Heart right ventricle (tissue), 16 donors: ENCODE measurements at places on chromosomes 2 and 18. TPM values are rescaled to one million over a fixed set of nuclear protein-coding genes. Genes with fewer than 3 reads are reported as not detected.

DNA sequence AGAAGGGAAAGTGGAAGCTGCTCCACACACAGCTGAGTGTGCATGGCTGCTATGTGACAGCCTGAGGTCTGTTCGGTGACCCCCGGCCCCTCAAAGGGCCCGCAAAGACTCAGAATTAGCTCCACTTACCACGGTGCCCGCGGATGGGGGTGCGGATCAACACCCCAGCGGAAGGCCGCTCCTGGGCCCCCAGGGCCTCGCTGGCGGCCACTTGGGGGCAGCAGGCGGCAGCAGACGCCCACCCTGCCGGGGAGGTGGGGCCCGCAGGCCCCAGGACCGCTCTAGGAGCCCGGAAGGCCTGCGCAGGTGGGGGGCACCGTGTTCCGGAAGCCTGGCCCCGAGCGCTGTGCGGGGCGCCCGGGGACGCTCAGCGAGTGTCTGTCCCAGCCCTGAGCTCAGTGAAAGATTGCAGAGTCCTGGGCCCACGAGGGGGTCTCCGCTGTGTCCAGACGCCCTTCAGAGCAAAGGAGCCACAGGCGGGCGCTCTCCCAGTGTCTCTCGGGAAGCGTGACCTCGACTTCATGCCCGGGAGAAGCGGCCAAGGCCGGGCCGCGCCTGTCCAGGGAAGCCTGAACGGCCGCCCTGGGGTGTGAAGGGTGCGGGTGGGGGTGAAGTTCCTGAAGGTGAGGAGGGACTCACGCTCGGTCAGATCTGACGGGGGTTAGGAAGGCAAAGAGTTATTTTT lies 118.7 kb downstream of the VAPA start:
- peak overlapping the region; percentile 60 for H3K27ac ChIP-seq
- peaks cover 21% of the 10 kb centered on the region for H3K4me1 ChIP-seq
- H3K36me3 ChIP-seq = no peaks in the 10 kb centered on the region
- peak; percentile 45 for DNase-seq
- H3K4me3 ChIP-seq = peak overlapping the region; percentile 45

DNA sequence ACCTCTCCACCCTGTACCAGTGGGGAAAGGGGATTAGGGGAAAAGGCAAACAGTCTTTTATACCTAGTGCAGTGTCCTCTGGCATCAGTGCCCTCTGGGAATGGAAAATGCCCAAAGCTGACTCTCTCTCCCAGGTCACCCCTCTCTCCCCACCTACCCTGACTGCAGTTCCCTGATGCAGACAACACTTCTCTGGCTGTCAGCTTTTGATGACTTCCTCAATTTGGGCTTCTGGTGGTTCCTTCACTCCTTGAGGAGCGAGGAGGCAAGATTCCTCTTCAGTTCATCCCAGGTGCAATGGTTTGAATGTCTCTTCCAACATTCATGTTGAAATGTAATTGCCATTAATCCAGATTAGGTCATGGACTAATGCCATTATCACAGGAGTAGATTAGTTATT lies 19.7 kb upstream of the PPM1B start:
- no peaks in the 10 kb centered on the region for H3K27me3 ChIP-seq
- no peak for DNase-seq
- no peaks in the 10 kb centered on the region for H3K36me3 ChIP-seq
- H3K4me1 ChIP-seq = no peaks in the 10 kb centered on the region
- H3K27ac ChIP-seq = no peak overlapping the region

GRCh38 chr18:23703057-23703986 lies 14.1 kb downstream of the LAMA3 start:
- H3K27me3 ChIP-seq = no peaks in the 10 kb centered on the region
- H3K4me3 ChIP-seq = no peak overlapping the region
- no peaks in the 10 kb centered on the region for H3K36me3 ChIP-seq
- no peak overlapping the region for H3K27ac ChIP-seq
- no peaks in the 10 kb centered on the region for H3K4me1 ChIP-seq

GRCh38 chr2:230924470-230925341 lies at the start of gene GPR55:
Gene GPR55, minus strand, starts transcription at chr2:230925242. Its CDS starts 14,280 bp downstream, at chr2:230910962.
- no peak within 1 kb of the TSS for H3K27ac ChIP-seq
- H3K36me3 ChIP-seq = no peaks in the 10 kb centered on the region
- no peak within 1 kb of the TSS for H3K4me3 ChIP-seq

DNA sequence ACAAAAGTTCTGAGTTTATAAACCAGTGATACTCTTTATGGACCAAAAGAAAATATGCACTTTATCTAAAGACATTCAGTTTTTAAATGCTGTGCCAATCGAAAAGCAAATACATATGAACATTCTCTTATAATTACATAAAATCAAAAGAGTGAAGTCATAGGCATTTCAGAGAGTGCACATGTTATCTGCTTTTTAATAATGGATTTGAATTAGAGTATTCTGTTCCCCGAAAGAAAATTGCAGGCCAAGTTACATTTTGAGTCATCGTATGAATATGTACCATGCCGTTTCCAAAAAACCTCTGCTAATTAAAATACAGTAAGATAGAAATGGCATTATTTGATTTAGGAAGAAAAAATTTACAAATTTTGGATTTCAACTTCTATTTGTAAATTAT lies 565.7 kb downstream of the ZEB2 start:
- H3K27ac ChIP-seq = no peak overlapping the region
- no peaks in the 10 kb centered on the region for H3K36me3 ChIP-seq
- no peak for DNase-seq
- no peak overlapping the region for H3K4me3 ChIP-seq
- no peaks in the 10 kb centered on the region for H3K27me3 ChIP-seq

- no peak overlapping the region for H3K27ac ChIP-seq
- H3K4me1 ChIP-seq = peaks cover 37% of the 10 kb centered on the region
- H3K36me3 ChIP-seq = no peaks in the 10 kb centered on the region
- DNase-seq = no peak
- H3K27me3 ChIP-seq = peaks cover 44% of the 10 kb centered on the region
Observed at GRCh38 chr2:19360266-19360965, 2.0 kb upstream of the OSR1 start.

HOXD8 gene
- 0.28 TPM for total RNA-seq

PID1 gene
- total RNA-seq = 3.6 TPM

MRO gene
- 4.3 TPM for total RNA-seq

CENPA gene
- 0.30 TPM for total RNA-seq

NPHP1 gene
- 6.6 TPM for total RNA-seq

RBKS gene
- 5.2 TPM for total RNA-seq

CDH2 gene
- 512 TPM for total RNA-seq

ROCK2 gene
- 35.5 TPM for total RNA-seq
